ENCODE measurements at places on chromosomes 1 and 21. TPM values are rescaled to one million over a fixed set of nuclear protein-coding genes. Genes with fewer than 3 reads are reported as not detected.

The KIF2C gene
- total RNA-seq: 9.4 TPM

The SLAMF7 gene
- total RNA-seq: not detected

The ARV1 gene
- 14.3 TPM for total RNA-seq

The CFAP141 gene
- total RNA-seq: not detected

Measured in cerebellum (tissue), 4 donors.